Kidney capillary endothelial cell (primary cell): ENCODE measurements at places on chromosomes 3 and 15.

GRCh38 chr3:124881976-124882697 is 5.0 kb downstream of the ITGB5 start:
- no peak for DNase-seq

- DNase-seq, result no peak
These were observed 361.9 kb upstream of the TRIM42 start for GRCh38 chr3:140315955-140316354.

DNA sequence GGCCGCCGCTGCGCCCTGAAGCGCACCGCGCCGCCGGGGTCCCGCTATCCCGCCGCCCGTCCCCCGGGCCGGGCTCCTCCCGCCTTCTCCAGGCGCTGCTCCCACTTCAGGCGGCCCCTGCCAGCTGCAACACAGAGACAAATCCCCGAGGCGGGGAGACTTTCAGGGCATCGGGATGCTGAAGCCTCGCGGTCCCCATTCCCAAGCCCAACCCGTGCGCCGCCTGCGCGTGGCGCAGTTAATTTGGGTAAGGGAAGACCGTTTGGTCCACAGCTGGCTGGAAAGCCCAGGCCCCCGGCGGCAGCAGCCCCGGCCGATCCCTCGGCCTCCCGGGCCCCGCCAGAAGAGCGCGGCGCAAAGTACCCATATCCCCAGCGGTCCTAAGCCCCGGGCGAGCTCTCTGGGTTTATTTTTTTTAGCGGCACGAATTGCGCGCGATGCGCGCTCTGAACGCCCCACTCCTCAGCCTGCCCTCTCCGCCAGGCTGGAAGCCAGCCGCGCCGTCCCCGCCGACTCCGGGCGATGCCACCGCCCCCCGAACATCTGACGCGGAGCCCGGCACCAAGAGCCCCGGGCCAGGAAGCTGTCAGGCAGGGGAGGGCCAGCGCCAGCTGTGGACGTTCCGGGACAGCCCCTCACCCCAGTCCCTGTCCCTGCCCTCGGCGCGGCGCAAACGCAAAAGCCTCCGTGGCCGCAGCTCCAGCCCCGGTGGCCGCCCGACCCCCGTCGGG is 517 bp downstream of the FBN1 start:
- peak; percentile 40 for DNase-seq

DNA sequence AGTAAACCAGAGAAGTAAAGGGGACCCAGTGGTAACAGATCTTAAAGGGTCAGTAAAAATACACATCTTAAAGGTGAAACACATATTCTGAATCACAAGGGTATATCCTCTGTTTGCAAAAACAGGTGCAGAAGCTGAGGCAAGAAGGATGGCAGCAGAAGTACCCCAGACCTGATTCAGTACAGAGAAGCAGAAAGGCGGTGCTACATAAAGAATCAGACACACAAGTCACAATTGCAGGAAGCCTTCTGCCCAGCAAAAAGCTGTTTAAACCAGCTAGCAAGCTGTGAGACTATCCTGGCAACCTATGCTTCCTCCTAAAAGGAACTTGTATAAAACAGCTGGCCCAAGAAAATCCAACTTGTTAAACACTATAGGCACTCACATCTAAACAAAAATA is 49.4 kb downstream of the ZNF280D start:
- DNase-seq, result no peak

DNA sequence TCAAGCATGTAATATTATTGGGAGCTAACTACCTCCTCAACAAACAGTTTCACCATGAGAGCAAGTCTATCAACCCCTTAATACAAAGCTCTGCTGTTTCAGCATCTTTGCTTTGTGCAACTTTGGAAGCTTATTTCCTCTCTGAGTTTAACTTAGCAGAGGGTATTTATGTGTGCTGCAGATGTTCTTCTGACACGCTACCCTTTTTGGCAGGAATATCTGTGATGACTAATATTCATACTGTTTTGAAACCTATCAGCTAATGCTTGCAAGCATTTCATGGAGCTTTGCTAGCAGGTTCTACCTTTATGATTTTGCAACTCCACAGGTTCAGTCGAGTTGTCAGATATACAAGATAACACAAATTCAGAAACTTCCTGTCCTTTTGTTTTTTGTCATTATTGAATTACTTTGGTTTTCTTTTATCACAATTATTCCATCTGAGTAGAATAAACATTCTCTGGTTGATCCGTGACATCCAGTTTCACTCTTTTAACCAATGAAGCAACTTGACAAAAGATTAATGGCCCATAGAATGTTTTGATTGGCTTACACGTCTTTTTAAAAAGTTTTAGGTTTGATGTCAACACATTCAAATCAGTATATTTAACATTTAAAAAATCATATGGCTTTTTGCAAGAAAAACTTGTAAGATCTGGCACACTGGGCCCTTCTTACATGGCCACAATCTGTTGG is 1.7 kb upstream of the SLC9A9 start:
- DNase-seq, result peak; percentile 44

- DNase-seq, result peak; percentile 52
These were observed 2.2 kb upstream of the BNIP2 start for GRCh38 chr15:59691194-59691805.

DNA sequence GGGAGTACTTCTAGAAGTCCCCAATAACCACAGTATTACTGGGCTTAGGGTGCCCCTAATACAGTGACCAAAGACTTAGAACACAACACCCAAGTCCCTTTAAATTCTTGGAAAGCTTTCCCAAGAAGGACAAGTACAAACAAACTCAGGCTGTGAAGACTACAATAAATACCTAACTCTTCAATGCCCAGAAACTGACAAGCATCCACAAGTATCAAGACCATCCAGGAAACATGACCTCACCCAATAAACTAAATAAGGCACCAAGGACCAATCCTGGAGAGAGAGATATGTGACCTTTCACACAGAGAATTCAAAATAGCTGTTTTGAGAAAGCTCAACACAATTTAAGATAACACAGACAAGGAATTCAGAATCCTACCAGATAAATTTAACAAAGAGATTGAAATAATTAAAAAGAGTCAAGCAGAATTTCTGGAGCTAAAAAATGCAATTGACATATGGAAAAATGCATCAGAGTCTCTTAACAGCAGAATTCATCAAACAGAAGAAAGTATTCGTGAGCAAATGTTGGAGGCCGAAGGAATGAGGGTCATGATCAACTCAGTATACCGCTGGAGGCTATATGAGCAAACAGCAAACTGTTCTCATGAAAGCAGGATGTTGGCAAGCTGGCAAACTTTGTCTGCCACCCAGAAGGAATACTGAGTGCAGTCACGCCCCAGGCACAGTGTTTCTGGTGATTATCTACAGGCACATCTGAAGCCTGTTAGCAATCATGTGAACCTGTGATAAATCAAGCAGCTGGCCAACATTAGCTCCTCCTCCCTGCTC is 87.0 kb upstream of the NECTIN3 start:
- DNase-seq, result no peak

GRCh38 chr3:106124818-106125217 is 256.0 kb upstream of the CBLB start:
- DNase-seq, result no peak

GRCh38 chr15:100210338-100210737 is 131.4 kb downstream of the ADAMTS17 start:
- no peak for DNase-seq

GRCh38 chr3:13093687-13094086 is 20.5 kb upstream of the IQSEC1 start:
- DNase-seq, result no peak

DNA sequence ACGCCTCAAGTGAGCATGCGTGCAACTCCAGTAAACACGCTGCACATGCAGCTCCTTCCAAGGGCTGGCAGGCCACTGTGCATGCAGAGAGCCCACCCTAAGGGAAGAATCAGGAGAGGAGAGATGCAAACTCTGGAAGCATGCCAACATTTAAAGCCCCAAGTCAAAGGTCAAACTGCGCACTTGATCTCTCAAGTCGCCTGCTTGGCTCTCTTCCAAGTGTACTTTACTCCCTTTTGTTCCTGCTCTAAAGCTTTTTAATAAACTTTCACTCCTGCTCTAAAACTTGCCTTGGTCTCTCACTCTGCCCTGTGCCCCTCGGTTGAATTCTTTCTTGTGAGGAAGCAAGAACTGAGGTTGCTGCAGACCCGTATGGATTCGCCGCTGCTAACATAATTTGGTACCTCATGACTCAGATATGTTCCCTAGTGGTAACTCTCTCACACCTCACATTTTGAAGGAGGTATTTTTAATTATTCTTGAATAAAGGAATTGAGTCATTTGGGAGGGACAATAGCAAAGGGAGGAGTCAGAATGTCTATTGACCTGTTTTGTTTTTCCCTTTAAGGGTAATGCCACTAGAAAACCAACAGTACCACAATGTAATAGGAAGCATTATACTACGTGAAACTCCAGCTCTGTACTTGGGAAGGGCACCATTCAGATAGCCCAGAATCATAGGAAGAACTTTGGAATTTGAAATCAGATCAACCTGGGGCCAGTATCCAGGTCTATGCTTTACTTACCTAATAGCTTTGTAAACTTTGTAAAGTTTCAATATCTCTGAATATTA is 19.6 kb upstream of the DGKG start:
- no peak for DNase-seq

DNA sequence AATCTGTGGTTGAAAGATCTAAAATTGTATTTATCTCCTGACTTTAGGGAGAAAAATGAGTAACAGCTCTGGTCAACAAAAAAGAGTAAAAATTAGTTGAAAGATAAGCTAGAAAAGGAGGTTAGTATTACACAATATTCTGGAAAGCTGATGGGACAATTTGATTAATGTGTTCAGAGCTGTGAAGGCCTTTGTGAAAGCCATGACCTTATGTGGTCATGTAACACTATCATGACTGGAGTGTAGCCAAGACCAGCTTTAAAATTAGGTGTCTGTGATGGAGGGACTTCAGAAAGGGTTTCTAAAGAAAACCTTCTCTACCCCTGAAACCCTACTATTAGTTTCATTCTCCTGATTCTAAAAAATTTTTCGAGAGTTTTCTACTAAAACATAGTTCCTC is 127.2 kb downstream of the NFKBIZ start:
- DNase-seq, result no peak

- no peak for DNase-seq
These were observed 585 bp upstream of the MKRN2 start for GRCh38 chr3:12556314-12556689.

DNA sequence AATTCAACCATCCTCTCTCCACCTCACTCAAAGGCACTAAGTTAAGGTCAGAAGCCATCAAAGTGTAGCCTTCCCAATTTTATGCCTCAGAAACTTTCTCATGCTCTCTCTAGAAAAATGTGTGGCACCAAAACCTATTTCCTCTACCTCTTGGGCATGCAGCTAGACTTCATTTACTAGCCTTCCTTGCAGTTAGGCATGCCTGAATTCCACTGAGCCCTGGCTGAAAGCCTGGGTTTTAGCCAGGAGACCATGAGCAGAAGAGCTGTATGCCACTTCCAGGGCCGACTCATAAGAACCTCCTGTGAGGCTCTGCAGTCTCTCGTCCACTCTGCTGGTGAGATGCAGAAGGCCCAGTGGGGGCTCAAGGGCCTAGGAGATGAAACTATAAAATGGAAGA is 145.0 kb downstream of the MYLK start:
- DNase-seq, result no peak

- DNase-seq, result no peak
These were observed 11.6 kb upstream of the CLDN18 start for GRCh38 chr3:137998121-137999042.

DNA sequence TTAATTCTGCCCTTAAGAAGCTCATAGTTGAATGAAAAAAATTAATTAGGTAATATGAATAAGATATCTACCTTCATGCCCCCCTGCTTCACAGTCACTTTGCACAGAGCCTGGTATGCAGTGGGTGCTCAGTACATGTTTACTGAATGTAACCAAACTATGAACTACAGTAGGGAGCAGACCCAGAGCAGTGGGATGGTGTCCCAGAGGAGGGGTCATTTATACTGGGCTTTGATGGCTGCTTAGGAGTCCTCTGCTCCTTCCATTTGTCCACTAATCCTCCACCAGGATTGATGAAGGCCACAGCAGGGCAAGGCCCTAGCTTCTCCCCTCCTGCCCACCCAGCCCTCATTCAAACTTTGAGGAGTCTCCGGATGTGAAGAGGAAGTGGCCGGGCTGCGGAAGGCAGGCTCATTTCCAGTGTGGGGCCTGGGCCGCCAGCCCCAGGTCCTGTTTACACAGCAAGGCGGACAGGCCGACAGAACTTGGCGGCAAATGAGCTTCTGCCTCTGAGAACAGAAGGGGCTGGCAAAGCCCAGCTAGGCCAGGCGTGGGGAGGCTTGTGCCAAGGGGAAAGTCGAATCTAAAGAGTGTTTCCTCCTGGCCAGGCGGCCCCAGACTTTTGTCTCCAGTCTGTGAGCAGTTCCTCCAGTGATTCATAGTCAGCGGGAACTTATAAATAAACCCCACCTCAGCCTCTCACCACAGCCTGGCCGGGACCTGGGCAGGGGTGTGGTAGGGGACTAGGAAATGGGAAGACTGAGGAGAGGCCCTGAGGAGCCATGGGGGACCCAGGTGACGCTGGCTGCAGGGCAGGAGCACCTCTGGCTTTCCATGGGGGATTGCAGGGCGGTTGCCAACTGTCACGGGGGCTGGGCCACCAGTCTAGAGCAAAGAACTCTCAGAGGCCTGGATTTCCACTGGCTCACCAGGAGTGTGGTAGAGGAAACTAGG is 51.6 kb upstream of the LCTL start:
- DNase-seq, result peak; percentile 99

DNA sequence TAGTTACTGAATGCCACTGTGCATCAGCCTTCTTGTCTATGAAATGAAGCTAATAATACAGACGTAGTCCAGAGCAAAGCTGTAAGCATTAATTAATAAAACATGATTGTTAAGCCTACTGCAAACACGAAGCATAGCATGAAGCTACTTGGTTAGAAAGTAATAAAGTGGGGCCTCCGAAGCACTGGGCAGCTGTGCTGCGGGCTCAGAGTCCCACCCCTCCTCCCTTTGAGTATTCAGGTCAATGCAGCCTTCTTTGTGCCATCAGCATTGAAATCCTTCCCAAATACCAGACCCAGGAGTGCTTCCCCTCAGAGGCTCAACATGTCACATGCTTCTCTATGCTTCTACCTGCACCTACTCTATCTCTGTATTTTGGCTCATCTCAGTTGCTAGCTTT is 1112.6 kb downstream of the IGSF11 start:
- no peak for DNase-seq

DNA sequence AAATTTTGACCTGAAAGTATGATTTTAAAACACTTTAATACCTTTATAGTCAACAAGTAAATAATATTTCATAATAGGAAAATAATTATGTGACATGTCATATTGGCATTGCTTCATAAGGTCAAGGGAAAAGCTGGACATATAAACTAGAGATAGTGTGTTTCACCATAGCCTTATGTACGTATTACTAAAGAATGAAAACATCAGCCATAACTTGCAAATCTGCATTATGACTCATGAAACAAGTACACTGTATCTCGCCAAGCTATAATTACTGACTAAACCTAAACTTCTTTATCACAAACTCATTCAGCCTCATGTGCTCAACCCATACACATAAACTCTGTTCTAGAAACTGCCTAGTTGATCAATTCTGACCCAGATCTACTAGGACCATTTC is 950.1 kb downstream of the FHIT start:
- DNase-seq, result no peak

DNA sequence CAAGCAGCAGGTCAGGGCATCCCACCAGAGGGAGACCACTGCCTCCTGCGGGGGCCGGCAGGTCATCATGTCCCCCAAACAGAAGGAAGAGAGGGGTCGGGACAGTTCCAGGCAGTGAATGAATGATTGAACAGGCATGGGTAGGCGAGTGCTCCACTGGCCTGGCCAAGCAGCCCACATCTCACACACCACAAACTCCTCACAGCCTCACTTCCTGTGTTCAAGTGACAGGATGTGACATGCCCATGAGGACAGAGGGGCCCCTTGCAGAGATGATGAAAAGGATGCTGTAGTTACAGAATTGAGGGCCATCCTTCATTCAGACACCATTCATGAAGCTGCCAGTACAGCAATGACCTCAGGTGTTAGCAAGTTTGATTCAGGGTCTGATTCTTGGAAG is 3.7 kb downstream of the IQSEC1 start:
- peak; percentile 40 for DNase-seq
